ENCODE measurements at places on chromosomes 13 and 19.

DNA sequence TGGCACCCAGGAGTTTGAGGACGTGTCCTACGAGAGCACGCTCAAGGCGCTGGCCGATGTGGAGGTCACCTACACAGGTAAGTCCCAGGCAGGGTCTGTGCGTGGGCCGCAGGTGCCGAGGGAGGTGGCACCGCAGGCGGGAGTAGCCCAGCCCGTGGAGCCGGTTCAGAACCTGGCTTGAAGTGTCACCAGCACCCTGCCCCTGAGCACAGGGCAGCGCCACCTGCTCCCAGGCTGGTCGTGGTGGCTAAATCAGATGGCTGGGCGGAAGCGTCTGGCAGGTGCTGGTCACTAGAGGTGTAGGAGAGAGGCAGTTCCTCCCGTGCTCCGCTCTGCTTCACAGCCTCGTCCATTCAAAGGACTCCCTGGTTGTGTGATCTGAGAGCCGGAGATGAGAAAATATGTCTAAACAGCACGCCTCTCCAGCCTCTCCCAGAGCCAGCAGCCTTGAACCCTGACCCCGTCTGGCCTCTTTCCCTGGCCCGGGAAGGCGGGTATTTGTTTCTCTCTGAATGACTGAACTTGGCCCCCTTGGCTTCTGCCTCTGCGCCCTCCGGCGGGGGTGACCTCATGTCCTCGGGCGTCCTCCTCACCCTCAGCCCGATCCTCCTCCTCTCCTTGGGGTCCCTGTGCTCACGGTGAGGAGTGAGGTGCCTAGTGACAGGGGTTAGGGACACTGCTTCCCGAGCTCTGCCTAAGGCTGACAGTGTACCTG, 5.4 kb downstream of the THOP1 start:
- no peak for DNase-seq

DNA sequence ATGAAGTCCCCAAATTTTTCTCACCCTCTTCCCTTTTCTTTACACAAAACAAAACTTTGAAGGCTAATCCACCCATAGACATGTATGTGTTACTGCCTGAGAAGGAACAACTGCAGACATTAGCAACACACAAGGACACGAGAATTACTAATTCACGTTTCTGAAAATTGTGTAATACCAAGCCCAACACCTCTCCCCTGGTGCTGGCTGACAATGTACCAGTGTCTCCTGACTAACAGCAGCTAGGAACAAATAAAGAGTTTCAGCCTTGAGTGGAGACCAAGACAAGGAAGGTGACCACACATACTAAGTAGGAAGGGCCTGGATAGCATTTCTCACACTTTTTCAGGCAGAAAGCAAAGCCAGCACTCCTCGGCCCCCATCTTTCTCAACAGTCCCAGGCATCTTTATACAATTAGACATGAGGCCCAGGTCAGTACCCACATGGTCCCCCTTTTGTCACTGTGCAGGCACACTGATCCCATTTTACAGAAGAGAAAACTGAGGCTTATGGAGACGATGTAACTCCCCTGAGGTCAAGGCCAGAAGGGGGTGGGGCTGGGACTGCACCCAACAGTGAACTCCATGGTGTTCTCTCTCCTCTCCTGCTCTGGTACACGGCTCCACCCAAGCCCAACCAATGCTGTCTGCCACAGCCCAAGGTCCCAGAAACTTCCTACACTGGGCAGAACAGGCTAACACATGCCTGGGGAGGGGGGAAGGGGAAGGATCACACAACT, 8.7 kb downstream of the BRD4 start:
- no peak for DNase-seq

GRCh38 chr13:100536643-100537180, 51.9 kb downstream of the GGACT start:
- DNase-seq: no peak

- DNase-seq: no peak
Measured at GRCh38 chr13:112144616-112145550, 77.9 kb downstream of the SOX1 start.

DNA sequence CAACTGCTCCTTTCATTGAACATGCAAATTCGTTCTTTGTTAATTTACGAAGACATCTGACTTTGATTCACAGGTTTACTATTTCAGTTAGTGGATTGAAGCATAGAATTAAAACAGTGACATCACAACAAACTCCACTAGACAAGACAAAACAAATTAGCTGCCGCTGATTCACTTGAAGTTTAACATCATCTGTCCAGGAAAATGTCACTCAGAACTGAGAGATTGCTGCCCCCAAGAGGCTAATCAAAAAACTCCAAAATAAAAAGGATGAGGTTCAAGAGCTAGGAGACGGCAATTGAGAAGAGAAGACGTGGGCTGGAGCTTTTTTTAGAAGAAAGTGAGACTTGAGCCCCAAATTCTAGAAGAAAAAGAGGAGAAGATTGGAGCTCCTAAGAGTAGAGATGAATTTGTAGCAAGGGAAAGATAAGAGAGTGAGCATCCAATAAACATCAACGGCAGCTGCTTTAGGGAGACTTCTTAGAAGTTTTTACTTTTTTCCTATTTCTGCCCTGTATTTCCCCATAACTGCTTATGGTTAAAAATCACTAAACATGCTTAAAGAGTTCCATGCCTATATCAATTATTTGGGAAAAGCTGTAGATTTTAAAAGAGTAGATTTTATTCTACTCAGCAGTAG, 40.8 kb upstream of the TPP2 start:
- no peak for DNase-seq

GRCh38 chr13:94677799-94678198, 34.5 kb downstream of the SOX21 start:
- no peak for DNase-seq

DNA sequence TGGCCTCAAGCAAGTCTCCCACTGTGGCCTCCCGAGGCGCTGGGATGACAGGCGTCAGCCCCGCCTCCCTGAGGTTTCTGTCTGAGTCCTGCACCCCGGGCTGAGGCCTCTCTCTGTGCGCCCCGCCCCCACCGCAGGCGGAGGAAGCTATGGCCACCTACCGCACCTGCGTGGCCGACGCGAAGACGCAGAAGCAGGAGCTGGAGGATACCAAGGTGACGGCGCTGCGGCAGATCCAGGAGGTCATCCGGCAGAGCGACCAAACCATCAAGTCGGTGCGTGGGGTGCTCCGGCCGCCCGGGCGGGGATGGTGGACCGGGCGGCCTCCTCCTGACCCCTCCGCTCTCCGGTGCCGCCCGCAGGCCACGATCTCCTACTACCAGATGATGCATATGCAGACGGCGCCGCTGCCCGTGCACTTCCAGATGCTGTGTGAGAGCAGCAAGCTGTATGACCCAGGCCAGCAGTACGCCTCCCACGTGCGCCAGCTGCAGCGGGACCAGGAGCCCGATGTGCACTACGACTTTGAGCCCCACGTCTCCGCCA, 12.7 kb downstream of the ARHGAP45 start:
- DNase-seq: peak; percentile 60

DNA sequence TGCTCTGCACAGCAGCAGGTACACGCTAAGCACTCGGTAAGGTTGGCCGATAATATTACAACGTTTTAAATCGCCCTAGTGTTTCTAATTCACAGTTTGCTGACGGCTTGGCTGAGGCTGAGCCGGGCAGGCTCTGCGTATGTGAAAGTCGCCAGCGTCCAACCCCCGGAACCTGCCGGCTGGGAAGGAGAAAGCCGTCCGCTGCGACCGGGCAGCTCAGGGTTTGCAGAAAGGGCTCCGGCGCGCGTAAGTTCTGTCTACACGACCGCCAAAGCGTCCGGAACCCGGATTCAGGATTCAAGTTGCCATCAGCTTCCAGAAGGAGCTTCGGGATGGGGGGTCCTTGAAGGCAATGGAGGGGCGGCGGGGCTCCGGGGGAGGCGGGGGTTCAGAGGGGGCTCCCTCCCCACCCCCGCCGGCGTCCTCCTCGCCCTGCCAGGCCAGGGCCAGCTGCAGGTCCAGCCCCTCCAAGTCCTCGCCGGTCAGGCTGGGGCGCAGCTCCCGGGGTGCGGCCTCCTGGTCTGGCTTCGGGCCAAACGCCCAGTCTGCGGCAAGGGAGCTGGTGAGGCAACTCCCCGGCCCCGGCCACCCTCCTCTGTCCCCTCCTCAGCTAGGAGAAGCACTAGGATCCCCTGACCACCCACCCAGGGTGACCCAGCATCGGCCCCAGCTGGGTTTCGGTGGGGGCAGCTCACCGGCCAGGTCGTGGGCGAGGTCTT, 575 bp downstream of the SMIM44 start:
- no peak for DNase-seq

DNA sequence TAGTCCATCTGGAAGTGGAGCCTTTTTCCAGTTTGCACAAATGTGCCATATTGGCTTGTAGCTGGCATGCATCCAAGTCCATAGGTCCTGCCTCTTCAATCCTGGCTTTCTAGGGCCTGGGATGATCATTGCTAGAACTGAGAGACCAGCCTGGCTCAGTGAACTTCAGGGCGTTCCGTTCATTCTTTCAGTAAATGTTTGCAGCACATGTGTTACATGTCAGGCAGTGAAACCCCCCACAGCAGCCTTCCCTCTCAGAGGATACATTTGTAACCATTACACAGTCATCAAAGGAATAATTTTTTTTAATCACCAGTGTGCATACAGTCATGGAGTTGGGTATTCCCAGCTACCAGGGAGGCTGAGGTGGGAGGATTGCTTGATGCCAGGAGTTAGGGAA, 9.7 kb downstream of the FUT2 start:
- no peak for DNase-seq

DNA sequence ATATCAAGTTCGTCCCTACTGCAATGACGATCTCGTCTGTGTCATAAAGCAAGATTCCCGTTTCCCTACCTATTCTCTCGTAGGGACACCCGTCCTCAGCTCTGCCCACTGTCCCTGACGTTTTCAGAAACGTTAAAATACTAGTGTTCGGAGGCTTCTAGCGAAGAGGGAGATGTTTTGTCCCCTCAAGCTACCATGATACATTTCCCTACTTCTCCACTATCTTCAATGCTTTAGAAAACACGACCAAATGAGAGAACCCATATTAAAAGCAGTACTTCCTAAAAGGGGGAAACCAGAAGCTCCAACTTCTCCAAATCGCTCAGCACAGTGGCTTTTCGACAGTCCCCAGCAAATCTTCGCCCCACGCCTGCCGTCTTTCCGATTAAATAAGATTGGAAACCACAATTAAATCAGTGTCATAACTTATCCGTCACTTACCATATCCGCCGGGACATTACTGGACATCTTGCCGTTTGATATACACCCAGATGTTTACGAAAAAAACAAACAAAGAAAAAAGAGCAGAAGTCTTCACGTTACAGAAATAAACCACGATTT, 1.3 kb downstream of the UBL3 start:
- DNase-seq: no peak

GRCh38 chr13:43166644-43167457, 143.5 kb downstream of the DNAJC15 start:
- no peak for DNase-seq

DNA sequence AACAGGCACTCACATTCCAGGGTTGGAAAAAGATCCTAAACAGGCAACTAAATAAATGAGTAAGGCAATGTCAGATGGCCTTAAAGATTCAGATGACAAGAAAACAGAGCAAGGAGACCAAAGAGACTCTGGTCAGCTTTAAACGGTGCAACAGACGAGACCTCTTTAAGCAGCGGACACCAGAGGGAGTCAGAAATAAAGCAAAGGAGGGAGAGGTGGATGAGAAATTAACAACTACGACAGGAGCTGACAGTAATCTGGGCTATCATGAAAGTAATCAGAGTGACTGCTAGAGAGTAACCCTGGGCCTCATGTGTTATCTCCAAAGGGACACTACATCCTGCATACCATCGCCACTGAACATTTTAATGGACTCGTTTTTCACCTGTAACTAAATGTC, 1.1 kb downstream of the ZNF550 start:
- DNase-seq: no peak

DNA sequence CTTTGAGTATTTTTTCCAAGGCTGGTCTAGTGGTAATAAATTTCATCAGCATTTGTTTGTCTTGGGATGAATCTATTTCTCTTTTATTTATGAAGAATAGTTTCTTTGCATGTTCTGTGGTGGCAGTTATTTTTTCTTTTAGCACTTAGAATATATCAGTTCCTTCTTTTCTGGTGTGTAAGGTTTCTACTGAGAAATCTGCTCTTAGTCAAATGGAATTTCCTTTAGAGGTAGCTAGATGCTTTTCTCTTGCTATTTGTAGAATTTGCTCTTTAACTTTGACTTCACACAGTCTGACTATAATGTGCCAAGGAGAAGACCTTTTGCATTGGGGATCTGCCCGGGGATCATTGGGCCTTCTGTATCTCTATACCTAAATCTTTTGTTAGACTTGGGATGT, 4.1 kb upstream of the SIGLEC6 start:
- no peak for DNase-seq

DNA sequence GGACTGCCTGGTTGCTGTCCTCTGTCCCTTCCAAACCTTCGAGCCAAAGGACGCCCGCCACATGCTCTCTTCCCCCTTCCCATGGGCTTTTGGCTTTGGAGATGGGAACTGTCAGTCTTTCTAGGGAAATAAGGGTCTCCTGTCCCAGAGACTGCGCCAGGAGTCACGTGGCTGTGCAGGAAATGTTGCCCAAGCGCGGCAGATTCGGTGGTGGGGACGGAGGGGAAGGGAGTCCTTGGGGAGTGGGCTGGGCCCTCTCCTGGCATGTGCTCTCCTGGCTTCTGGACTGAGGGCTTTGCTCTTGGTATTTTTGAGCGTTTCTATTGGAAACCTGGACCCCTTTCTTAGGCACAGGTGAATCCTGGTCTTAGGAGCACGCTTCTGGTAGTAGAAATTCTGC, 103.2 kb downstream of the KDM4B start:
- DNase-seq: no peak

DNA sequence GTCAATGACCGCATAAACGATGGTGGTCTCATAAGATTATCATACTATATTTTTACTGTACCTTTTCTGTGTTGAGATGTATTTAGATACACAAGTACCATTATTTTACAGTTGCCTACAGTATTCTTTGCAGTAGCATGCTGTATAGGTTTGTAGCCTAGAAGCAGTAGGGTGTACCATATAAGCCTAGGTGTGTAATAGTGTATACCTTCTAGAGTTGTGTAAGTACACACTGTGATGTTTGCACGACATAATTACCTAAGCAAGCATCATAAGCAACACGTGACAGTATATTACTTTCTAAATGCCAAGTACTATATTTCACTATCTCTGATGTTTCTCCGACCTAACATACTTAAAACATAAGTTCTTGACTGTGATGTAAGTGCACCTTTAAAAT, 2.7 kb downstream of the LPAR6 start:
- DNase-seq: no peak

DNA sequence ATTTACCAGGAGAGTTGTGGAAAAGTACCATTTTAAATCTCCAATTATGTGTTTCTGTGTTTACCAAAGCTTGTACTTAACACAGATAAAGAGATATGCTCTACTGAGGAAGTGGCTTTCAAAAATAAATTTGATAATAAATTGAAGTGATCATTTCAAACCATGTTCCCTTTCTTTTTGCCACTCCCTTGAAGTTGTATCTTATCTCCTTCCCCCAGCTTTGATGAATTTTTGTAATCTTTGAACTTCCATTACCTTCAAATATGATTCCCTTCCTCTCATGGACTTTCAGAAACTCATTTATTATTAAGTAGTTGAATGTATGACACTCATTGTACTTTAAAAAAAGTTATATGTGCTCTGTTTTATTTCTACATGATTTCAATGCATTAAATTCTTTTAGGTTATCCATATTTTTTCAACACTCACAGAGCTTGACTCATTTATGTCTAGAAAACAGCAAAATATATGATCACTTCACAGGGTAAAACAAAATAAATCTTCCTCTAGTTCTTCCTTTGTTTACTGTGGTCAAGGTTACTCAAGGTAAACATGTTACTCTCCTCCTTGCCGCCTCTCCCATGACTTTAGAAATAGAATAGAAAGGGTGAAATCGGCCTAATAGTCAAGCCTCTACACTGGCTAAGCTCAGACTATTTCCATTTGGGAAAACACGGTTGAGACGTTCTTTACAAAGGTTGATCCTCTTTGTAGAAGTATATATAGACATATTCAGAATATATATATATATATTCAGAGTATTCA, 251.2 kb upstream of the SPRY2 start:
- no peak for DNase-seq
